ENCODE measurements at places on chromosomes 11 and 22. TPM values are rescaled to one million over a fixed set of nuclear protein-coding genes. Genes with fewer than 3 reads are reported as not detected.

Gene ALX4
- not detected for total RNA-seq

Gene SPA17
- 10.0 TPM for total RNA-seq

Gene SNX19
- 70.6 TPM for total RNA-seq

Gene SYCE3
- not detected for total RNA-seq

Gene COMT
- 192 TPM for total RNA-seq

Gene MS4A3
- total RNA-seq: not detected

Gene PATE2
- total RNA-seq: not detected

Gene DUSP8
- total RNA-seq: 0.51 TPM

Gene SLC29A2
- 0.17 TPM for total RNA-seq

Gene PANX2
- 0.17 TPM for total RNA-seq

Gene C11orf91
- not detected for total RNA-seq

Gene TNNT3
- total RNA-seq: not detected

Gene ESAM
- total RNA-seq: 0.26 TPM

Gene CARD18
- not detected for total RNA-seq

Gene NCAM1
- total RNA-seq: 0.51 TPM

Gene FGF4
- total RNA-seq: not detected

Gene LRRC32
- 19.2 TPM for total RNA-seq

All from fibroblast of lung (primary cell).